Activated CD8-positive, alpha-beta memory T cell treated with anti-CD3 and anti-CD28 coated beads, Interleukin-2, amount 10 ng/mL, durations not matched to agents 7 days and 5 days (primary cell): ENCODE measurements at places on chromosomes 16 and 17. TPM values are rescaled to one million over a fixed set of nuclear protein-coding genes. Genes with fewer than 3 reads are reported as not detected.

Gene MYH3
- total RNA-seq, result 4.3 TPM

Gene C17orf78
- not detected for total RNA-seq

Gene ANKRD40CL
- total RNA-seq, result not detected

Gene COX10
- total RNA-seq, result 20.3 TPM

Gene PRSS36
- 0.59 TPM for total RNA-seq

Gene NOS2
- total RNA-seq, result not detected

Gene CKLF
- total RNA-seq, result 220 TPM

Gene KRT32
- total RNA-seq, result not detected

Gene PRR35
- not detected for total RNA-seq

DNA sequence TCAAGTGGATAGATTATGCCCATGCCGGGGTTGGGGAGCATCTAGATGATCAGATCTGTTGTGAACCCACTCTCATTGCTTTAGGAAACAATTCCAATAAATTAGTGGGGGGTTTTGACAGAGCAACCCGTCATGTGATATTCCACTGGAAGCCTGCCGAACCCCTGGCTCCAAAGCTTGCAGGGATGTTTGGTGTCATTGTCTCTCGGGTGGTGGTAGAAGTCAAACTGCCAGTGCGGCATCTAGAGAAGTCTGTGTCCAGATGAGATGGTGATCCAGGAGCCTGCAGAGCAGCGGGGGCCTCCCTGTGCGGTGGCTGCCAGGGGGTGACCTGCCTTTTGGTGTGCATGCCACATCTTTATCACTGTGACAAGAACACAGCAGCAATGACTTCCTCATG is 91.7 kb downstream of the SHISA6 start:
- DNase-seq, result no peak

GRCh38 chr17:4641297-4642195 is at the start of gene ALOX15:
Gene ALOX15 (minus strand): TSS chr17:4641678. CDS start chr17:4641651, 27 bp downstream.
- DNase-seq, result no peak

DNA sequence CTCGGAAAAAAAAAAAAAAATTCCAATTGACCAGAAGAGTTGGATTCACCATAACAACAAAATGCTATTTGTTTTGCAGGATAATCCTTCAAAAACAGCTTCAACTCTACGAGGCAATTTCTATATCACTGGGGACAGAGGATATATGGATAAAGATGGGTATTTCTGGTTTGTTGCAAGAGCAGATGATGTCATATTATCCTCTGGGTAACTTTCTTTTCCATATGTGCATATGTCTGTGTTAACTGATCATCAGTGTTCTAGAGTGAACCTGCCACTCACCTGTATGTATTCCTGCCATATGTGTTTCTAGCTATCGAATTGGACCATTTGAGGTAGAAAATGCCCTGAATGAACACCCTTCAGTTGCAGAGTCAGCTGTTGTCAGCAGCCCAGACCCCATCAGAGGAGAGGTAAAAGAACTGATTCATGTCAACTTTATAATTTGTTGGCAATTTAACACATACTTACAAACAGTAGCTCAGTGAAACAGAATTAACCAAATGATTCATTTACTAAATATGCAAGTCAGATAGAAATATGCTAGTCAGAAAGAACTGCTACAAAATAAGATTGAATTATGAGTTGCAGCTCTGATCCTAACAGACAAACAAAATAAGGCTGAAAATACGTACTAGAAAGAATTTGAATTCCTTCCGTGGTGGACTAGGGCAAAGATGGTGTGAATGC is 14.2 kb downstream of the ERI2 start:
- DNase-seq, result no peak

DNA sequence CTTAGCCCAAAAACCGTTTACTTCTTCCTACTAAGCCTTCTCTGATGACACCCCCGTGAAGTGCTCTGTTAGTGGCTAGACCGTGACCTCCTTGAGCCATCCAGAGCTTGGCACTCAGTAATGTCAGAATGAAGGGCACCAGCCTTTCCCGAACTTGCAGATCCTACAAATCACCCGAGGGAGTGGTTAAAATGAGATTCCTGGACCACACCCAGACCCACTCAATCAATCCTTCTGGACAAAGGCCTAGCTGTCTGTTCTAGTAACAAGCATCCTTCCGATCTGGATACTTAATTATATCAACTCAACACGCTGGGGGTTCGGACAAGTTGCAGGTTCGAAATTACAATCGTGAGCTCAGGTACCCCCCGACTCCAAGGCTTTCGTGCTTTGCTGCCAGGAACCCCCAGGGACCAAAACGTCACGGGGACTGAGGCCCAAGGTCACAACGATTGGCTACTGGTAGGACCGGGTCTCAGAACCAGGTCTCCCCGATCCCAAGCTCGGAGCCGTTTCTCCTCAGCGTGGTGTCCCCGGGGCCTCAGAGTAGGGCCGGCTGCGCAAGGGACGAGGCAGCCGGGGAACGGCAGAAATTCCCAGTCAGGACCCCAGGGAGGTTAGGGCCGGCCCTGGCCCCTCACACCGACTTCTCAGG is 527 bp downstream of the CIAPIN1 start:
- peak; percentile 63 for DNase-seq

- no peak for DNase-seq
These were observed 32.7 kb downstream of the ITGB3 start for GRCh38 chr17:47286198-47286914.

GRCh38 chr17:74877592-74878548 is 5.1 kb upstream of the FDXR start:
- DNase-seq, result no peak

- DNase-seq, result no peak
These were observed 11.2 kb upstream of the CRK start for GRCh38 chr17:1467258-1467657.

- no peak for DNase-seq
These were observed 49.6 kb downstream of the CYLD start for GRCh38 chr16:50791522-50791921.

- DNase-seq, result peak; percentile 73
These were observed 22.2 kb downstream of the TRPV3 start for GRCh38 chr17:3535253-3535995.

DNA sequence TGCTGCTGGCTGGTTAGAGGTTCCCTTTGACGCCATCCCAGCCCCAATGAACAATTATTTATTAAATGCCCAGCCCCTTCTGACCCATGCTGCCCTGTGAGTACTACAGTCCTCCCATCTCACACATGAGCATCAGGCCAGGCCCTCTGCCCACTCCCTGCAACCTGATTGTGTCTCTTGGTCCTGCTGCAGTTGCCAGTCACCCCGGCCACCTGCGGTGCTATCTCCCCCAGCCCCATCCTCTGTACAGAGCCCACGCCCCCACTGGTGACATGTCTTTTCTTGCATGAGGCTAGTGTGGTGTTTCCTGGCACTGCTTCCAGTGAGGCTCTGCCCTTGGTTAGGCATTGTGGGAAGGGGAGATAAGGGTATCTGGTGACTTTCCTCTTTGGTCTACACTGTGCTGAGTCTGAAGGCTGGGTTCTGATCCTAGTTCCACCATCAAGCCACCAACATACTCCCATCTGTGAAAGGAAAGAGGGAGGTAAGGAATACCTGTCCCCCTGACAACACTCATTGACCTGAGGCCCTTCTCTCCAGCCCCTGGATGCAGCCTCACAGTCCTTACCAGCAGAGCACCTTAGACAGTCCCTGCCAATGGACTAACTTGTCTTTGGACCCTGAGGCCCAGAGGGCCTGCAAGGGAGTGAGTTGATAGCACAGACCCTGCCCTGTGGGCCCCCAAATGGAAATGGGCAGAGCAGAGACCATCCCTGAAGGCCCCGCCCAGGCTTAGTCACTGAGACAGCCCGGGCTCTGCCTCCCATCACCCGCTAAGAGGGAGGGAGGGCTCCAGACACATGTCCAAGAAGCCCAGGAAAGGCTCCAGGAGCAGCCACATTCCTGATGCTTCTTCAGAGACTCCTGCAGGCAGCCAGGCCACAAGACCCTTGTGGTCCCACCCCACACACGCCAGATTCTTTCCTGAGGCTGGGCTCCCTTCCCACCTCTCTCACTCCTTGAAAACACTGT is 11.3 kb downstream of the CX3CL1 start:
- no peak for DNase-seq

DNA sequence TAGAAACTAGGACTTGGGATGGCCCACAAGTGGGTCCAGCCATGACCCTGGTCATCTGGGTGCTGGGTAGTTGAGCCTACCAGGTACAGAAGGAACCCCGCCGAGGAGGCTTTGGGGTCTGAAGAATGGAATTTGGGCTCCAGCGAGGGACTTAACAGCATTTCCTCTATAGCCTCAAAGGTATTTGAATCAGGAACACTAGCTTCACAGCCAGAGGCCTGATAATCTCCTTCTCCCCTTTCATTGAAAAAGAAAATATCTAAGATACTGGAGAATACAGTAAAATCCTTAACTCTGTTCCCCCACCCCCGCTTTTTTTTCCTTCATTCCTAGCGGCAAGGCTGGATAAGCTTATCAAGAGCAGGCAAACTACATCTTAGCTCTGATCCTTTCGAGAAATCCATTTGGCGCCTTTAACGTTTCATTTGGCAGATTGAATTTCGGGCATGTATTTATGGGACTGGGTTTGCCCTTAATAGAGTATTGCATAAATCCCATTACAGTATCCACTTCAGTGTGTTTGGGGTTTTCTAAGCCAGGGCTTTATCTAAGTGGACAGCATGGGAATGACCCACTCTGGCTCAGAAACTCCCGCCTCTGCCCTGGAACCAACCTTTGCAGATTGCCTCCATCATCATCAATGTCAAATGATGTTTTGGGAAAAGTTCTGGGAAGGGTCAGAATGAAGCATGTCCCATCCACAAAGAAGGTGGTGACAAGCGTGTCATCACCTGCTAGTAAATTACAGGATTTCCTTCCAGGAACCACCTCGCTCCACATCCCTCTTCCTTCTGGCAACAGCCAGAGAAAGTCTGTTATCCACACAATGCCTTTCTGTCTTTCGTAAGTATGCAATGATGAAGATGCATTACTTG is 36.9 kb downstream of the XYLT1 start:
- no peak for DNase-seq

DNA sequence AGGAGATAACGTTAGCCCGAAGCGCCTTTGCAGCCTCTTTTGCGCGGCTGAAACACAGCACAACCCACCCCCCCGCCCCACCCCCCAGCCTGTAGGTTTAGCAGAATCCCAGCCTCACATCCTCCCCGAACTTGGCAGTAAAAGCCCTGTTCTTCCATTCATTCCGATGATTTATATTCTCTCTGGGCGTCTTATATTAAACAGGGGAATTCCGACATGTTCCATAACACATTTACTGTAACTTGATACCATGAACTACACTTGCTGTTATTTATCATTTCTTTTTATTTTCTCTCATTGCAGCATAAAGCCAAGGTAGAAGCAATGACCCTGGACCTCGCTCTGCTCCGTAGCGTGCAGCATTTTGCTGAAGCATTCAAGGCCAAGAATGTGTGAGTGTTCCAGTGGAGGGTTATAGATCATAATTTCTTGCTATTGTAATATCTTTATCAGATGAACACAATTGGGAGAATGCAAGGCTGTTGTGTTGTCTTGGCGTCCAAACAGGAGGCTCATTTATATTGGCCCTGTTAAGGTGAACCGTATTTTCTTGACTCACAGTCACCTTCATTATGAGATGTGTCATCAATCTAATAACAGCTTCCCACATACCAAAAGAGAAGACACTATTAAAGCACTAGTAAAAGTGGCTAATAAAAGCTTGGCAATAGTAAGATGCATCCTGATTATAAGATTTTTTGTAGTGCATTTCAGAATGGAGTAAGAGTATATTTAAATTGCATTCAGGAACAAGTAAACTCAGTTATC is 287.3 kb downstream of the WWOX start:
- DNase-seq, result no peak

DNA sequence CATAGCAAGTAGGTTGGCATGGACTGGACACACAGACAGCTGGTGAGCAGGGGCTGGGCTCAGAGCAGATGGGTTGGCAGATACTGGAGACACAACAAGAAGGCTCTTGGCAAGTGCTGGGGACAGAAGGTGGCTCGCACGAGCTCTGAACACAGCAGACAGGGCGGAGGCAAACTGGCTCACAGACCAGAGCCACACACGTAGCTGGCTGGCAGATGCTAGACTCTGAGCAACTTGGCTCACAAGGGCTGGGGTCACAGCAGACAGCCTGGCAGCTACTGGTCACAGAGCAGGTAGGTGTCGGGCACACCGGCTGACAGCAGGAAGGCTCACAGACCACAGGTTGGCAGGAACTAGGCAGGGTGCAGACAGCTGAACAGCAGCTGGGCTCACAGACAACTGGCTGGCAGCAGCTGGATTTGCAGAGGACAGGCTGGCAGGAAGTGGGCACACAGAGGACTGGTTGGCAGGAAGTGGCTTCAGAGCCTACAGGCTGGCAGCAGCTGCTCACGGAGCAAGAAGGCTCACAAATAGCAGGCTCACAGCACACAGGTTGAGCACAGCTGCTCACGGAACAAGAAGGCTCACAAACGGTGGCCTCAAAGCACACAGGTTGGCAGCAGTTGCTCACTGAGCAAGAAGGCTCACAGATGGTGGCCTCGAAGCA is 725 bp downstream of the KRTAP16-1 start:
- peak; percentile 82 for DNase-seq

DNA sequence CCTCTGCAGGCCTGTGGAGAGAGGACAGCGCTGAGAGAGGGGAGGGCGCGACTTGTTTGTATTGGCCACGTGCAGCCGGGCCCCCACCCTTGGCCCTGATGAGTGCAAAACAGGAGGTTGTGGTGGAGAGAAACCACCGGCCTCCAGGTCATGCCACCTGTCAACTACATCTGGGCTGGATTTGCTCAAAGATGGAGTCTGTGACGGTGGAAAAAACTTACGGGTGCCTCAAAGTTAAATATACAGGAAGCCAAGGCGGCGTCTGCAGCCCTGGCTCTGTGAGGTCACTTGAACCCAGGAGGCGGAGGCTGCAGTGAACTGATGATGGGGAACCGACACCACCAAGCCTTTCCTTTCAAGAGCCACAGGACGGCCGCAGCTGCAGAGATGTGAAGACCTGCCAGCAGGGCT is 15.7 kb downstream of the C16orf74 start:
- peak; percentile 85 for DNase-seq

- DNase-seq, result no peak
These were observed 13.9 kb downstream of the NUP93 start for GRCh38 chr16:56743840-56744239.

- DNase-seq, result no peak
These were observed 27.4 kb downstream of the BCO1 start for GRCh38 chr16:81265658-81266451.

GRCh38 chr16:28277537-28278388 is 14.6 kb upstream of the SBK1 start:
- peak; percentile 89 for DNase-seq

GRCh38 chr16:27413956-27414355 is 12.0 kb downstream of the IL21R start:
- DNase-seq, result no peak

DNA sequence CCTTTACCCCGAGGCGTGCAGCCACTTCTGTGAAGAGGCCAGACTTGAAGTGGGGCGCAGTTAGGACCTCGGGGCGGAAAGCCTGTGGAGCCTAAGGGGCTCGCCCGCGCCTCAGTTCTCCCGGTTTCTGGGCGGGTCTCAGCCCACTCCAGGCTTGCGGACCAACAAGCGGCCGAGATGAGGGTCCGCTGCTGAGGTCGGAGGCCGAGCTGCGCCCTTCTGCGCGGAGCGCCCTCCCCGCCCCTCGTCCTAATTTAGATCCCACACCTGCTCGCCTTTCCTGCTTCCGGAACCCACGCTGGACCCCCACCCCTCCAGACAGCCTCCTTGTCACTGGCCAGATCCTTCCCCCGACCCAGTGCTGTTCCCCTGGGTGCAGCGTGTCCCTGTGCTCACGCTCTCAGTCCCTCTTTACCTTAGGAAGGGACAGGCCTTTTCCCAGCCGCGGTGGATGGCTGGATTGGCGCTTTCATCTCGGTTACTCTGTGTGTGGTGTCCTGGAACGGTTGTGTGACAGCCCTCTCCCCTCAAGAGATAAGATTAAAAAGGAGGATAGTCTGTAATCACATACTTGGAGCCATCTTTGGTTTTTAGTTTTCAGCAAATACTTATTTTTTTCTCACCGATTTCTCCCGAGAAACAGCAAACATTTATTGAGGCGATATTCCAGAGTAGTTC is 933 bp upstream of the ATXN7L3 start:
- no peak for DNase-seq
